T-cell (primary cell): ENCODE measurements at places on chromosomes 5 and 9.

DNA sequence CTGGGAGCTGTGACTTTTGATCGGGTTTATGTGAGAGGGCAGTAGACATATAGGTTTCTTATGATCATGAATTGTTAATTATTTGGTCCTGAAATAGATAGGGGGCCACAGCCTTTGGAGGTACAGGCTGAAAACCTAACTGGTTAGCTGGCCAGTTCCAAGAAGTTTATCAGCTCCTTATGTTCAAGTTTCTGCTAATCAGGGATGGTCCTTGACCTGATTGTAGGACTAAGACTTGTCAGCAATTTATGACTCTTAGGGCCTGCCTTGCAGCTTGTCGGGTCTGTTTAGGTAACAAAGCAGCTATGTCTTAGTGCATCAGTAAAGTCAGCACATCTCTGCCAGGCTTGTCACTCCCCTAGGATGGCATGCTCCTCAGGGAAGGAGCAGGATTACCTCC is 151.8 kb upstream of the RUSC2 start:
- H3K4me1 ChIP-seq: no peaks in the 10 kb centered on the region
- H3K27ac ChIP-seq: no peak overlapping the region
- H3K36me3 ChIP-seq: no peaks in the 10 kb centered on the region
- H3K4me3 ChIP-seq: no peak overlapping the region
- DNase-seq: no peak
- no peaks in the 10 kb centered on the region for H3K27me3 ChIP-seq

- H3K4me1 ChIP-seq: peaks cover 28% of the 10 kb centered on the region
- H3K27ac ChIP-seq: peak overlapping the region; percentile 13
- H3K4me3 ChIP-seq: no peak overlapping the region
- H3K36me3 ChIP-seq: no peaks in the 10 kb centered on the region
- no peaks in the 10 kb centered on the region for H3K27me3 ChIP-seq
Measured at GRCh38 chr5:110054240-110054639, 364.5 kb downstream of the MAN2A1 start.

DNA sequence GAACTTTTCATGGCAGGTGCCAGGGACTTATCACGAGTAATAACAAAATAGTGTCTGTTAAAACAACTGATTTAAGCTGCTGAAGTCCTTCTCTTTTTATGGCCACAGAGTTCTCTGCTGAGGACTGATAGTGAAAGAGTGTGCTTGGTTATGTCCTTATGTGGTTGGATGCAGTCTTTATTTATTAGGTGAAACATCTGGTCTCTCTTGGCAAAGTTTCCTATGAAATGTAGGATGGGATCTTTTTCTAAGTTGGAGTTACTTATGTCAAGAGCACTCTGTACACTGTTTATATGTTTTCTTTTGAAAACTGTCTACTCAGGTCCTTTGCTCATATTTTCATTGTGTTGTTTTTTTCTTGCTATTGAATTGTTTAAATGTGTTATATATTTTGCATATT is 1816.1 kb upstream of the C9orf72 start:
- no peaks in the 10 kb centered on the region for H3K36me3 ChIP-seq
- no peaks in the 10 kb centered on the region for H3K4me1 ChIP-seq
- H3K4me3 ChIP-seq: no peak overlapping the region
- no peaks in the 10 kb centered on the region for H3K27me3 ChIP-seq

- no peak overlapping the region for H3K27ac ChIP-seq
- no peaks in the 10 kb centered on the region for H3K4me1 ChIP-seq
- no peaks in the 10 kb centered on the region for H3K36me3 ChIP-seq
- no peak overlapping the region for H3K4me3 ChIP-seq
- no peaks in the 10 kb centered on the region for H3K27me3 ChIP-seq
- no peak for DNase-seq
Measured at GRCh38 chr5:38207343-38207742, 51.0 kb upstream of the EGFLAM start.

DNA sequence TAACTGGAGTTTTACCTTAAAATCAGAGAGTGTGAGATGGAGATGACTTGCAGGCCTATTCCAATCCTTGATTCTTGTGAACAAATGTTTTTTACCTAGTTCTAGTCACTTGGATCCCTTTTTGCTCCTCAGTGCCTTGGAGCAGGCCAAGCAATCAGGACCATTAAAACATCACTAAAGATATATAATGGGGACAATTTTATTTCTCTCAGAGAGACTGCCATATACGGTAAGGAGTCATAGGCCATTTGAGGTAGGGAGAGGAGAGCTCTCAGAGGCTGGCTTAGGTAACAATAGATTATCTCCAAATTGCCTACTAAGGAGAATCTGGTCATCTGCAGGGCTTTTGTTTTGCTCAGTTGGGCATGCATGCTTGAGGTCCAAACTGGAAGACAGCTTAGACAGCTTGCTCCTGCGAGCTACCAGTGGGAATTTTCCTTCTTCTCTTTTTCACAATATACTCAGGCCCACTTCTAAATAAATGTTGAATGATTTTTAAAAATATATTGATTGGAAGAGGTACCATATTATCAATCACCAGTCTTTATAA is 44.0 kb downstream of the FREM1 start:
- no peak for DNase-seq
- H3K27me3 ChIP-seq: no peaks in the 10 kb centered on the region
- no peak overlapping the region for H3K27ac ChIP-seq
- H3K4me1 ChIP-seq: no peaks in the 10 kb centered on the region
- H3K36me3 ChIP-seq: no peaks in the 10 kb centered on the region
- no peak overlapping the region for H3K4me3 ChIP-seq

DNA sequence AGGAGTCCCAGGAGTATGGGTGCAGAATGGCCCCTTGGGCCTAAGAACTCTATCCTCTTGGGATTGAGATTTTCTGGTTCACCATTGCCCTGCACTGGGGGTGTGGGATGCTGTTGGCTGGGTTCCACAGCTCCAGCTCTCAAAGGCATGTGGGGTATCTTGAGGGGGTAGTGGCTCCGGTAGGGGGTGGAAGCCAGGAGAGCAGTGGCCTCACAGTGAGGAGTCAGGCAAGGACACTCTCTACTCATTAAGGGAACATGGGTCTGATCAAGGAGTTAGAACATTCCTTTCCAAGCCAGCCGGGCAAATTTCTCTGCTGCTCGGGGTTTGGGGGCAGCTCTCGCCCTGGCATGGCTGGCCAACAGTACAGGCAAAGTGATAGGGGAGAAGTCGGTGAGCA is 33.0 kb downstream of the LARP1 start:
- H3K27me3 ChIP-seq: no peaks in the 10 kb centered on the region
- H3K4me3 ChIP-seq: no peak overlapping the region
- peaks cover 17% of the 10 kb centered on the region for H3K4me1 ChIP-seq
- no peak overlapping the region for H3K27ac ChIP-seq

GRCh38 chr9:137310189-137311052 is 8.3 kb upstream of the NRARP start:
- no peak overlapping the region for H3K4me3 ChIP-seq
- no peak overlapping the region for H3K27ac ChIP-seq
- H3K36me3 ChIP-seq: no peaks in the 10 kb centered on the region
- H3K4me1 ChIP-seq: peaks cover 26% of the 10 kb centered on the region
- no peaks in the 10 kb centered on the region for H3K27me3 ChIP-seq
- no peak for DNase-seq

GRCh38 chr9:72600671-72601070 is 79.3 kb downstream of the TMC1 start:
- H3K4me3 ChIP-seq: no peak overlapping the region
- H3K4me1 ChIP-seq: no peaks in the 10 kb centered on the region
- no peak for DNase-seq

DNA sequence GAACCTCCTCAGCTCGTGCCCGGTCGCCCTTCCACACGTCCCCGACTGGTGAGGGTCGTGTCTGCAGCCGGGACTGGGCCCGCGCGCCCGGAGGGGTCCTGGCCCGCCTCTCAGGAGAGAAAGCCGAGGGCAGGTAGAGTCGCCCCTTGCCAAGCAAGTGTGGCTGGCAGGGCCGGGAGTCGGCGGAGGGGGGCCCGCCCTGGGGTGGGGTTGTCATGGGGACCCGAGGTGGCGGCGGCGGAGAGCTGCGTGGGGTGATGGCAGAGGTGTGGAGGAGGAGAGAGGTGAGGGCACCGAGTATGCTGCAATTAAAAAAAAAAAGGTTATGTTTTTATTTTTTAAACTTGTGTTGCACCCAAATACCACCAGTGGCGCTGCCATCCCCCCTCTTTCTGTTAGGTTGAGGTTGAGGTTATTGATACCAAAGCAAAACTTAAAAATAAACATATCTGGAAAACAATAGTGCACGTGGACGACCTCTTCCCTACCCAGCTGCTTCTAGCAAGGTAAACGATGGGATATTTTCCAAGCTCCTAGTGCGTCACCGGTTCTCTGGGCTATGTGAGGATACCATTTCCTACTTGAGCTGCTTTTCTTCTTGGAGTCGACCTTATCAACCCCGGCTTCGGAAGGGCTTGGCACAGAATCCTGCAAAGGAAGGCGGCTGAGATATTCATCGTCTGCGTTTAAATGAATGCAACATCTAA is 660 bp downstream of the SCAMP1 start:
- peak overlapping the region; percentile 92 for H3K4me3 ChIP-seq
- no peaks in the 10 kb centered on the region for H3K27me3 ChIP-seq
- DNase-seq: peak; percentile 81
- no peaks in the 10 kb centered on the region for H3K36me3 ChIP-seq

DNA sequence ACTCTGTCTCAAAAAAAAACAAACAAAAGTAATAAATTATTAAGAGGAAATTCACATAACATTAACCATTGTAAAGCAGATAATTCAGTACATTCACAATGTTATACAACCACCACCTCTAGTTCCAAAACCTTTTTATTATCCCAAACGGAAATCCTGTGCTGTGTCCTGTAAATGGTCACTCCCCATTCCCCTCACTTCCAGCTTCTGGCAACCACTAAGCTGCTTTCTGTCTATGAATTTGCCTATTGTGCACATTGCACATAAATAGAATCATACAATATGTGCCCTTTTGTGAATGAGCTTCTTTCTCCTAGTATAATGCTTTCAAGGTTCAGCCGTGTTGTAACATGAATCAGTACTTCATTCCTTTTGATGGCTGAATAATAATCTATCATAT is 20.8 kb downstream of the C9orf152 start:
- no peaks in the 10 kb centered on the region for H3K27me3 ChIP-seq
- DNase-seq: no peak
- no peak overlapping the region for H3K27ac ChIP-seq

DNA sequence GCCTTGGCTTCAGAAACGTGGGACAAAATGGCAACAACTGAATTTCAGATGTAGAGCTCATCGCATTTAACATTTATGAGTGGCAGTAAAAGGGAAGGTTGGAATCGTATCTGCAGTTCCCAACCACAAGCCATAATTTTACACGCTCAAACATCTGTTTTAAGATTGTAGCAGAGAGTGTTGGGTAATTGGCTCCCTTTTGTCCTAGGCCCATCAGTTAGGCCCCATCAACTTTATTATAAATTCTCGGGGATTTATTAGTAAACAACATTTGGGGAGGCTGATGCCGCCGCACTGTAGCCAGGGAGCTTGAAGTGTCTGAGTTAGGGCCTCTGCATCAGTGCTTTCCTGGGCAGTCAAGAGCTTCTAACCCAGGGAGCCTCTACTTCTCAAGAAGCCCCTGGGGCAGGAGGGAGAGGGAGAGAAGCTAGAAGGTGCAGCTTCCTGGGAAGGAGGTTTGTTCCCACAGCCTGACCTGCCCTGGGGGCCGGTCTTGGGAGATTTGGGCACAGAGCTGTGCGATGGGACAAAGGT is 66.2 kb downstream of the HSPA4 start:
- DNase-seq: no peak
- H3K27me3 ChIP-seq: no peaks in the 10 kb centered on the region
- H3K27ac ChIP-seq: no peak overlapping the region
- H3K4me3 ChIP-seq: no peak overlapping the region
- no peaks in the 10 kb centered on the region for H3K36me3 ChIP-seq

GRCh38 chr5:57338068-57338867 is 144.3 kb downstream of the ACTBL2 start:
- H3K4me1 ChIP-seq: no peaks in the 10 kb centered on the region
- no peak overlapping the region for H3K27ac ChIP-seq
- H3K4me3 ChIP-seq: no peak overlapping the region
- DNase-seq: no peak

DNA sequence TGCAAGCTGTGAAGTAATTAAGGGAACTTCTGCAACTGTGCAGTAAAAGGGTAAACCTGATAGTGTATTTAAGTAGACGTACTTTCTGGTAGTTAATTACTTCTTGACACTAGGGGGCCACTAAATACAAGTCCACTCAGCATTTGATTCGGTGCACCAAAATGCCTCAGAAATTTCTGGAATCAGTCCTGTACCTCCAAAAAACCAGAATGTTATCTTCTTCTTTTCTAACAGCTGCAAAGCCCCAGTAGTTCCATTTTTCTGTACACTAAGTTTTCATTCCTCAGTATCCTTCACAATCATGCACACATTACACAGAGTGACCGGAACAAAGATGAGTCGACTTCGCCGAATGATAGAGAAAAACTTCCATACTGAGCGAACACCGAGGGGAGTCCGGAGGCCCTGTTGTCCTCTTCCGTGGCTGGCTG is 484 bp downstream of the GFM2 start:
- H3K27me3 ChIP-seq: no peaks in the 10 kb centered on the region
- H3K27ac ChIP-seq: peak overlapping the region; percentile 54
- H3K36me3 ChIP-seq: peaks cover 31% of the 10 kb centered on the region
- H3K4me1 ChIP-seq: peaks cover 23% of the 10 kb centered on the region
- H3K4me3 ChIP-seq: peak overlapping the region; percentile 76

DNA sequence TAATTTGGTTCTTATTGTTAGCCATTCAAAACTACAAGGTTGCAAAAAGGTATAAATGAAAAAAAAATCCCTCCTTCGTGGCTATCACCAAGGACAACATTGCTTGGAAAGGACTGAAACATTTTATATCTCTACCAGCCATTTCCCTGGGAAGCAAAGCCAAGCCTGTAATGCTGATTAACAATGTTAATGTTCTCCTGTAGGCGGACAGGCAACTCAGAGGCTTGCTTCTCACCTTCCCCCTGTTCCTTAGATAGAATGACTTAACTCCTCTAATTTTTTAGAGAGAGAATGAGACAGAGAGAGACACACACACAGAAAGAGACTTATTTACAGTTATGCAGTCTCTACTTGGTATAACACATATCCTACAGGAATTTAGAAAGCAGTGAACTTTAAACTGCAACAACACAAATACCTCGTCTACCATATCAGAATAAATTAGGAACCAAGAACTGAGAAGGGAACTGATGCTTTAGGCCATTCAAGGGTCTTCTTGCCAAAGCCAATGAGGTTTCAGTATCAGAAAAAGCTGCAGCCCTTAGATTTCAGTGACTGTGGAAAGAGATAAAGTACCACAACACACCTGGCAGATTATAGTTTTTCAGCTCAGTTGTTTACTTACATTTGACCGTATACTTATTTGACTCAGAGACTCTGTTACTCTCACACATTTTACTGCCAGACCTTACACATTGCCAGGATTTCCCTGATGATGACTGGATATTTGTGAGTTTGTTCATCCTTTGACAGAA is 20.9 kb upstream of the MAN2A1 start:
- H3K27me3 ChIP-seq: no peaks in the 10 kb centered on the region
- DNase-seq: no peak
- H3K27ac ChIP-seq: no peak overlapping the region
- H3K36me3 ChIP-seq: no peaks in the 10 kb centered on the region
- no peaks in the 10 kb centered on the region for H3K4me1 ChIP-seq

GRCh38 chr9:99852617-99853016 is 30.9 kb downstream of the NR4A3 start:
- no peak overlapping the region for H3K4me3 ChIP-seq
- H3K4me1 ChIP-seq: peaks cover 21% of the 10 kb centered on the region
- no peak for DNase-seq
- no peaks in the 10 kb centered on the region for H3K36me3 ChIP-seq
- H3K27me3 ChIP-seq: no peaks in the 10 kb centered on the region

- H3K27ac ChIP-seq: no peak overlapping the region
- no peak overlapping the region for H3K4me3 ChIP-seq
- no peak for DNase-seq
- peaks cover 80% of the 10 kb centered on the region for H3K27me3 ChIP-seq
- H3K4me1 ChIP-seq: no peaks in the 10 kb centered on the region
Measured at GRCh38 chr9:136759436-136760325, 1.6 kb upstream of the LCN8 start.
